ENCODE measurements at places on chromosomes 6 and 20.
A peak's percentile ranks its signal among the peaks of the same experiment; 100 is the strongest.

DNA sequence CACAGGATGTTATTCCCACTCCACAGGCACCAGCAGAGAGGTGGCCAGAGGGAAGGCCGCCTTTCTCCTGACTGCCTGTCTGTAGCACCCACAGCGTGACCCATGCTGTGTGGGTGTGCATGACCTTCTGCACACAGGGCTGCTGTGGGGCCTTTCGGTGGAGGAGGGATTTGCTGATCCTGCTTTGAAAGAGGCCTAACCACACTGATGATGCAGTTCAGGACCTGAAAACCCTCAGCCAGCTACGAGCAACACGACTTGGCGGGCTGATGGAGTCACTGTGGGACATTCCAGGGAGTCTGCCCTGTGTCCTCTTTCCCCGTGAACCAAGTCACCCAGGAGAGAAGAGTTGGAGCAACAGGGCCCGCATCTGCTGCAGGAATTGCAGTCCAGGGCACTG is 49.1 kb downstream of the SYTL3 start:
- DNase-seq, result no peak

- DNase-seq, result no peak
Measured at GRCh38 chr6:148509119-148509799, 166.6 kb downstream of the SASH1 start.

DNA sequence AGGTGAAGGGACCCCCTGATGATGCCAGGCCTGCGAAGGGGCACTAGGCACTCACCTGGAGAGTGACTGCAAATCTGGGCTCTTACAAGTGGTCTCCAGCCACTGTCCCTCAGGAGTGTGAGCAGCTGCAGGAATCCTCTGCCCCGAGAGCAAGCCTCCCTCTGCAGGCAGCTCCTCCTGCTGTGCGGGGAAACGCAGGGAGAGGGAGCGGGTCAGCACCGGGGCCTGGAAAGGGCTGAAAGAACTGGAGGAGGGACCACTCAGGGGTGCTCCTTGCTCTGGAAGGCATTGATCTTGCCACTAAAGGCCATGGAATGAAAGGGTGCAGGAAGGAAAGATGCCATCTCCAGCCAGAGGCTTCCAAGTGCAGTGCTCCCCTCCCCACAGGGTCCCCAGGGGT is 168.0 kb downstream of the CDH4 start:
- DNase-seq, result no peak

DNA sequence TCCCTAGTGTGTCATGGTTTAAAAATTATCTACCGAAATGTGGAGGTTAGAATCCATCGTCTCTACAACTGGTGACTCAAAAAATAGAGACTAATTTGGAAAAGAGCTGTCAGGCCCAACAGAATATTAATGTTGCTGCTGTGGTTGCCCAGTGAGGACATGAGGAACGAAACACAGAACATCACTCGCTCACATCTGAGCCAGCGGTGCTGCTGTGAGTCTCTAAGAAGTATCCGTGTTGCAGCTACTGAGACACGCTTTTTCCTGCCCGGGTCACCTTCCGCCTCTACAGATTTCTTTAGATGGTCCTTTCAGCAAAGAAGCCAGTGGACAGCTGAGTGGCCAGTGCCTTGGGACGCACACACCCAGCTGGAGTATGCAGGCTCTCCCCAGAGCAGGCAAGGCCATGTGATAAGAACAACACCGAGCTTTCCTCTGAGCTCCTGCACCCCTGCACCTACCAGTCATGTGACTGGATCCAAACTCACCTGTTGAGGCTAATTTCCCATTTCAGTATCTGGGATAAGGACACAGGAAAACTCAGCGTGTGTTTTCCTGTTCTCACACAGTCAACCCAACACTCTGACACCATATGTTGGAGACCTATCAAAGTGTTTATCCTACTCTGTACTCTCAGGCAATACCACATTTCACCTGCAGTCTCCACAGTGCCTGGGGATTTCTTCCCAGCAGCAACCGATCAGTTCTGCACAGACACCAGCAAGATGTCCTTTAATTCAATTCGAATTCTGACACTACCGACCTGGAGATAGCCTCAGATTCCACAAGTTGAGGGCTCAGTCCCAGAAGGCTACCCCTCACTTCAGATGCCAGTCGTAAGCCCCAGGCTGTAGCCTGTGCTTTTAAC is 119.0 kb upstream of the RPS6KA2 start:
- no peak for DNase-seq

DNA sequence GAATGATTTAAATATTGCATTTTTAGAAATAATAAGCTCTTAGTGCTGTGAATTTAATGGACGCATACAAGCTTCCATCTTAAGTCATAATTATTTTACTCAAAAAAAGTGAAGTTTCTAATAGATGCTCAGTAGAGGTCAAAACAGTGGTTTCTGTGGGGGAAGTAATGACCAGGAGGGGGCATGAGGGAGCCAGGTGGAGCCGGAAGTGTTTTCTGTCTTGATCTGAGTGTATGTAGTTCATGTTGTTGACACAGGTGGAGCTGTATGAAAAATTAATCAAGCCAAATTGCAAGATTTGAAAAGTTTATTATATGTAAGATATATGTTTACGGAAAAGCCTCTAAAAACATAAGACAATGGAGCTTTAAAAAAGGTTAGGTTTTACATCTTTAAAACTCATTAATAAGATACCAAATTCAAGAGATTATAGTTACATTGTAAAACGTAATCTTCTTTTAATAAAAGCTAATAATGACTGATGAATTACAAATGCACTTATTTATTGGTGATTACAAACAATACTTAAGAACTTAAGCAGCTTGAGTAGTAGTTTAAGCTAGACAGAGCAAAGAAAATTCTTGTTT is 68.0 kb downstream of the PLAGL1 start:
- DNase-seq, result peak; percentile 55

DNA sequence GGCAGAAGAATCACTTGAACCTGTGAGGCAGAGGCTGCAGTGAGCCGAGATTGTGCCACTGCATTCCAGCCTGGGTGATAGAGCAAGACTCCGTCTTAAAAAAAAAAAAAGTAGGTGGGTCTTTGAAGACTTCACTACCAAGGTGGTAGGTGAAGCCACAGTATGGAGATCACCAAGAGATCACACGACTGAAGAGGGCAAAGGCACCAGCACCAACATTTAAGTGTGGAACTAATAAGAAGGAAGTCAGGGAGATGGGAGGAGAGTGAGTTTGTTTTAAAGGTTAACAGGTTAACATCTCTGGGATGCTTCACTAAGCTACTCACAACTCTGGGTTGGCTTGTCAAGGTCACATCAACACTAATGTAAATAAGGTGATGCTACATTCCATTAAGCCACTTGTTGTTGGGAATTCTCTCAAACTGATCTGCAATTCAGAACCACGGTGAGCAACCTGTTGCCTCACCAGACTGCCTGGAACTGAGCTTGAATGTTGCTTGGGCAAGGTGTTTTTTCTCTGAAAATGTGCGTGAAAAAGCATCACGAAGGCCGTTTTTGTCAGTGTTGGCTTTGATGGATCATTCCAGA is 48.7 kb downstream of the KCTD20 start:
- no peak for DNase-seq

- DNase-seq, result no peak
Measured at GRCh38 chr6:126337323-126337722, 2.6 kb upstream of the CENPW start.

GRCh38 chr6:146598772-146599405 is at the start of gene ADGB:
TSS of gene ADGB (plus strand) at chr6:146598972. CDS start at chr6:146599041, 69 bp downstream.
- no peak for DNase-seq

DNA sequence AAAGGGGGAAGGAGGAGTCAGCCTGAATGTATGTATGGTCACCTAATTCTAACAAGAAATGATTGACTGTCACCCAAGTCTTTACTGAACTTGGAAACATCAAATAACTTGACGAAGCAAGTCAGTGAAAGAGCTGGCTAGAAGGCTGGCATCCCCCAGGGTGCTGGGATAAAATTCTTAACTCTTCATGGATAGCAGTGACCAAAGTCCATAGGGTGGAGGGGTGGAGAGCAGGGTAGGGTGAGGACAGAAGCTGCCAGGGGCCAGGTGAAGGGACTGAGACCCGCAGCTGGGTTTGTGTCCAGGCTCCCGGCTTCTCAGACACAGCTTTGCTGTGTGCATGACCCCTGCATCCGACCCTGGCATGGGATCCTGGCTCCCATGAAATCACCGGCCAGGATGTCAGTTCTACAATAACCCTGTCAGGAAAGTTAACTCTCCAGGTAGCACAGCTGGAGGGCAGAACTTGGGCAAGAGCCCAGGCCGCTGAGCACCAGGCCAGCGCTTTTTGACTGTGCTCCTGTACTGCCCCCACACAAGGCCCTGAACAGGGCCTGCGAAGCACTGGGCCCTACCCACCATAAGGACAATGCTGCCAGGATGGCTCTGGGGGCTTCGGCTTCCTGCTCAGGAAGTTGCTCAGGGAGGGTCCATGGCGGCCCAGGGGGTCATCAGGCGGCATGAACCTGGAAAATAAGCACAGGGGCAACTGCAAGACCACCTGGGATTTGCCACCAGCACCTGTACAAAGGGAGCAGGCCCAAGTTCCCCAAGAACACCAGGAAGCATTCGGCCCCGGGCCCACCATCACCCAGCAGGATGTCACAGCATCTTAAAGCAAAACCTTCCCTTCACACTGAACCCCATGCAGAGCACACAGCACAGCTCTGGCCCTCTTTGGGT is 32.5 kb downstream of the ZC3H12D start:
- DNase-seq, result no peak

- no peak for DNase-seq
Measured at GRCh38 chr6:118895859-118896258, 1.9 kb downstream of the ASF1A start.

DNA sequence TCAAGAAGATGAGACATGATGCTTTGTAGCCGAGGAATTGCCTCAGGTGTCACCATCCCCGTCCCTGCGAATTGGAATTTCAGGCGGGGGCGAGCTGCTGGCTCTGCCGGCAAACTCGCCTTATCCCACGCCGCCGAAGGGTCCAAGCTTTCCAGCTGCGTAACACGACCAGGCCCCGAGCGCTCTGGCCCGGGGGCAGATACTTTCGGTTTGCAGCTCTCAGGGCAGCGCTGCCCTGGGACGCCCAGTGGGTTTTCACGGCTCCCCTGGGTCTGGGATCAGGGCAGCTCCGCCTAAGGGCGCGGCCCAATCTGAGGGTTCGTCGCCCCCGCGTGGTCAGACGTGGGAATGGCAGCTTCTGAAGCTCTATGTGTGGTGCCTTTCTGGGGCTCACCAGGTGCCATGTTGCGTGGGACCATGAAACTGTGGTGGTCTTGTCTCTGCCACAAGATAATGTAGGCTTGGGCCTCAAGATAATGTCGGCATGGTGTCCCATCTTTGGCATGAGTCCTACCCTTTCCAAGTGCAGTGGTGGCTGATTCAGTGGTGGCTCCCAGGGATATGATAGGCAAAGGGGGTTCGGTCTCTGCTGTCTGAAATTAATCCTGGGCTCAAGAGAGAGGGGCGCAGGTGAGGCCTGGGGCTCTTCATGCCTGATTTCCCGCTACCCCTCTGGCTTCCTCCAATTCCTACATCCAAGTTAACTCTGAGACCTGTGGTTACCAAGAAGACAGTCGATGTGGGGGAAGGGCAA is 21.0 kb downstream of the PIGT start:
- DNase-seq, result peak; percentile 14

DNA sequence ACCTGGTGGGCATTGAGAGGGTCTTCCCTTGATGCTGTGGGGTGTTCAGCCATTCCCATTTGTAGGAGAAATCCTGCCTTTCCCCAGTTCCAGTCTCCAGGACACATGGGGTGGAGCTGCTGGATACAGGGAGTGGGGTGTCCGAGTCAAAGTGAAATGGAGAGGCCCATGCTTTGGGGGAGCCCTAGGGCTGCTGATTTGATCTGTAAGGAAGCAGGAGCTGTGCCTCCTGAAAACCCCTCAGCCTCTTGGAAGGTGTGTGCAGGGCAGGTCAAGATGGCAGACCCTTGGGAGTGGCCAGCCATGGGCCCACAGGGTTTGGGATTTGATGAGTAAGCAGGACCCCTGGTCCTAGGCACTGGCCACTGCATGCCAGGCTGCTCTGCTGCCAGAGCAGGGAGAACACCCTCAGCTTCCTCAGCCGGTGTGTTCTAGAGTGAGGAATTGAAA is 82.0 kb downstream of the SERAC1 start:
- no peak for DNase-seq

DNA sequence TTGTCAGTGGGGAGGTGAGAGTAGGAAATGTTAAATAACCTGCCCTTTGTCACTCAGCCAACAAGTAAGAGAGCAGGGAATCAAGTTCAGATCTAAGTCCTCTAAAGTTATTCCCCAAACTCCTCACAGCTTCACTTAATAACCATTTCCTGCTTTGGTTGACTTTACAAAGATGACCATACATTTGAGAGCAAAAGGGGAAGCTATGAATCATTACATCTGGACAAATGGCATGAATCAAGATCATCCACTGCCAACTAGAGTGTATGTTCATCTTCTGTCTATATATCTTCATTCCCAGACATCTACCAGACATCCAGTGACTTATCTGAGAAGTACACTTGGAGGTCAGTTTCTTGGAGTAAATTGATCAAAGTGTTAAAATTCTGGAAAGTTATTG is 15.1 kb upstream of the HIVEP2 start:
- no peak for DNase-seq

DNA sequence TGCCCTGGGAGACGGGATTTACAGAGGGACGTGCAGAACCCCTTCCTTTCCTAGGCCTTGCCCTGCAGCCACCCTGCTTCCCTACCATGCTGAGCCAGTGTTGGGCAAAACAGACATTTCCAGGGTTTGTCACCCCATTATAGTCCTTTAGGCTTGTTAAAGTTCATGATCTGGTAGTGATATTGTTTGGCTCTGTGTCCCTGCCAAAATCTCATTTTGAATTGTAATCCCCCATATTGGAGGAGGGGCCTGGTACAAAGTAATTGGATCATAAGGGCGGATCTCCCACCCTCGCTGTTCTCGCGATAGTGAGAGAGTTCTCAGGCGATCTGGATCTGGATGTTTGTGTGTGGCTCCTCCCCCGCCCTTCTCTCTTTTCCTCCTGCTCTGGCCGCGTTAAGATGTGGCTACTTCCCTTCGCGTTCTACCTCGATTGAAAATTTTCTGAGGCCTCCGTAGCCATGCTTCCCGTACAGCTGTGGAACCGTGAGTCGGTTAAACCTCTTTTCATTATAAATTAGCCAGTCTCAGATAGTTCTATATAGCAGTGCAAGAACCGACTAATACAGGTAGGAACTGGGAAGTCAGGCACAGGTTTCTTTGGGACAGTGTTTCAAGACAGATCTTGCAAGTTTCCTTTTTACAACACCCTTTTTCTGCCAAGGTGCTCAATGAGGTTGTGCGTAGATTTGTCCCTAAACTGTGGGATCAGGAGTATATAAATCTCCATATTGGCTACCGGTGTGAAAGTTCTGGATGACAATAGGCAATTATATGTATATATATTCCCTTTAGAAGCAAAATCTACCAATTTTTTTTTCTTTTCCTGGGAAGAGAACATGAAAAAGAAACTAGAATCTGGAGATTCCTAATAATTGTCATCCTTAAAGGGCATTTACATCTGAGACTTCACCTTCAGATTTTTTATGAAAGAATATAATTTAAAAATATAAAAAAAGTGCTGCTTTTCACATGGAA is 152.1 kb downstream of the SAMD5 start:
- no peak for DNase-seq

- DNase-seq, result no peak
Measured at GRCh38 chr20:62676976-62677375, 31.7 kb upstream of the NTSR1 start.

DNA sequence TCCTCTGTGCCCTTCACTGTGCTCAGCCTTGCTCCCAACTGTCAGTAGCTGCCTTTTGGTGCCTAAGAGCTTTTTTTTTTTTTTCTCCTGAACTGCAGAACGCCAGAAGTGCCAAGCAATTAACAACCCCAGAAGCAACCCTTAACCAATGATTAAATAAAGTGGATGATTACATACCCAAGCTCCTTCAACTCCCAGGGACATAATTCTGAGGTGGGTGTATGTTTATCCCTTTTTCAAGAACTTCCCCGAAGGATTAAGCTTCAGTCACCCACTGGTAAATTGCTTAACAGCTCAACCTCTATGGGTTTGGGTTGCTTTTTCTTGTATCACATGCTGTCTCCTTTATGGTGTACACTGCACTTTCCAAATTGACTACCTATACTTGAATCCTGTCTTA is 41.1 kb downstream of the KLHL31 start:
- peak; percentile 68 for DNase-seq
